Activated CD4-positive, alpha-beta memory T cell treated with anti-CD3 and anti-CD28 coated beads for 36 hours (primary cell): ENCODE measurements at places on chromosomes 12 and 14. TPM values are rescaled to one million over a fixed set of nuclear protein-coding genes. Genes with fewer than 3 reads are reported as not detected.

DNA sequence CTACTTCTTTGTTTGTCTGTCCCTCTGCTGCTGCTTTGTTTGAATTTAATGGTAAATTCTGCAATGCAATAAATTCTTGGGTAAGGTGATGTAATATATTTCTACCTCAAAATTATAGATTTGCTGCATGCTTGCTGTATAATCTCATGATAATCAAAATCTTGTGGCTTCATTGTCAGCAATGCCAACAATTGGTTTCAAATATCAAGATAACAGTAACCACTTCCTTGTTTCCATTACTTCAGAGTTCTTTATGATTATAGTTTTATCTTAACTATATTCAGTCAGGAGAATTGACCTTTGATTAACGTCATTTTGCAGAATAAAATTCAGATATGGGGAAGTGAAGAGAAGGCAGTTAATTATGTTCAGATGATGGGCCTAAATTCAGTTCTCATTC lies 30.2 kb upstream of the RNU6-8 start:
- no peak for DNase-seq

- DNase-seq = peak; percentile 36
Observed at GRCh38 chr12:96047229-96048211, 12.1 kb upstream of the LTA4H start.

RGS6 gene
- total RNA-seq = 0.15 TPM

TSHR gene
- not detected for total RNA-seq

DNA sequence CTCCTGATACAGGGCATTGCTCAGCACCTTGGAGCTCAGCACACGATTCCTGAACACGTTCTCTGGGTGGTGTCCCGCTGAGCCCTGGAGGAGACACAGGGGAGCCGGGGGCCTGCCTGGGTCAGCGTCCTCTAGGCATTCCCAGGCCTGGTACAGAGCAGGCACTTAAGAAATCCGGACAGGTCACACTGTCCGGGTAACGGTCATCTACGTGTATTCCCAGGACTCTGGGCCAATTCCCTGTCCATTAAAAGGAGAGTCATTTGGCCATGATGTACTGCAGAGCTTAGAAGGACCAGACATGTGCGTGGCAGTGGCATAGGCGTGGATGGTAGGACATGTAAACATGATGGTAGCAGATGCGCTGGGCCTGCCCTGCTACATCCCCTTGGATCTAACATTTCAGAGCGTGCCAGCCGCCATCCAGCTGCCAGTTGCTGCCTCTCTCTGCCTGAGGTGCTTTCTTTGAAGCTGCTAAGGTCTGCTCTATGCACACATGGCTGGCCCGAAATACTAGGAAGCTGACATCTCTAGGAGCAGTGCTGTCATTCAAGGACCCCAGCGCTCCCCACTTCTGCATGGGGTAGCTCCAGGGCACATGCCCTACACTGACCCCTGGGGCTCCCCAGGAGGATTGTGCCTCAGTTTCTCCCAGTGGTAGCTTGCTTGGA lies 273.1 kb upstream of the RTL1 start:
- DNase-seq = no peak

GRCh38 chr12:128863957-128864356 lies 10.7 kb downstream of the GLT1D1 start:
- no peak for DNase-seq

GRCh38 chr12:6555018-6555691 lies 687 bp downstream of the IFFO1 start:
- DNase-seq = peak; percentile 33

DNA sequence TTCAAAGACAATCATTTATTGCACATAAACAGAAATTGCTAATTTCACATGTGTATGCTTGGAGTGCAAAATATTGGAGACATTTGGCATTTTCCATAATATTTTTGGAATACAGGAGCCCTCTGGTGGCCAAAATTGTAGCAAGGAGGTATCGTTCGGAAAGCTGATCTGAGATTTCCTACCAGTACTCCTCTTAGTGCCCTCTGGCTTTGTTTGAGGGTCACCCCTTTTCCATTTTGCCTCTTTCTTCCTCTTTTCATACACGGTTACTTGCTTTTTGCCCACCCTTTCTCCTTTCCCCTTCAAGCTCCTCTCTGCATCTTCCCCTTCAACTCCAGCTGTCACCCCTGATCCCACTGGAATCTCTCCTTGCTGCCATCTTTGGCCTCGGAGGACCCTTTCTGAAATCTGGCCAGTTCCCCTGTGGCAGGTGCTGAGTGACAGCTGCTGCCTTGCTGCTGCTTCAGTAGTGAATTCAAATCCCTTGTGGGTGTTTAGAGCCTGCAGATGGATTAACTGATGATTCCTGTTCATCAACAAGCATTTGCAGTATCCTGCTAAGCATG lies 164.6 kb upstream of the PARP11 start:
- no peak for DNase-seq

DNA sequence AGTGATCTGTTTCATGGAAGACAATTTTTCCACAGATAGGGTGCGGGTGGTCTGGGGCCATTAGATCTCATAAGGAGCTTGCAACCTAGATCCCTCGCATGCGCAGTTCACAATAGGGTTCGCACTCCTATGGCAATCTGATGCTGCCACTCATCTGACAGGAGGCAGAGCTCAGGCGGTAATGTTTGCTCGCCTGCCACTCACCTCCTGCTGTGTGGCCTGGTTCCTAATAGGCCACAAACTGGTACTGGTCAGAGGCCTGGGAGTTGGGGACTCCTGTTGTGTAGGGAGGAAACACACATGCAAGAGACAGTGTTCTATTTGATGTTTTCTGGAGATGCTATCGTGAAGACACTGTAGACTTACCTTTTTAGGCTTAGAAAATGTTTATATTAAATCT lies 77.0 kb upstream of the FGD4 start:
- DNase-seq = no peak

GRCh38 chr12:124323771-124324530 lies 29.1 kb downstream of the RFLNA start:
- DNase-seq = no peak

DNA sequence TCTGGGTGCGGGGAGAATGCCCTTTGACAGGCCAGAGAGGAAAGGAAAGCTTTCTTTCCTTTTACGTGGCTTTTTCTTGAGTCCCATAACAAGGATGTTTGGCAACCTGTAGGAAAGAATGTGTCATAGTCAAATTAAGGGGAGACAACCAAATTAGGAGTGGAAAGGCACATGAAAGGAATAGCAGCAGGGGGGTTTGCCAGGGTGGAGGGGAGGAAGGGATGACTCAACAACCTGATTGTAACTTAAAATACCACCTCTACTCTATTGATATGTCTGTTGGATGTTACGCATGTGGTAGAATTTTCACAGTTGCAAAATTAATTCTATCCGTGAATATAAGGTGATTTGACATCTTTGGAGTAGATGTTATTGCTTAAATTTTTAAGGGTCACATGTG lies 28.5 kb upstream of the MYBPC1 start:
- peak; percentile 31 for DNase-seq

DNA sequence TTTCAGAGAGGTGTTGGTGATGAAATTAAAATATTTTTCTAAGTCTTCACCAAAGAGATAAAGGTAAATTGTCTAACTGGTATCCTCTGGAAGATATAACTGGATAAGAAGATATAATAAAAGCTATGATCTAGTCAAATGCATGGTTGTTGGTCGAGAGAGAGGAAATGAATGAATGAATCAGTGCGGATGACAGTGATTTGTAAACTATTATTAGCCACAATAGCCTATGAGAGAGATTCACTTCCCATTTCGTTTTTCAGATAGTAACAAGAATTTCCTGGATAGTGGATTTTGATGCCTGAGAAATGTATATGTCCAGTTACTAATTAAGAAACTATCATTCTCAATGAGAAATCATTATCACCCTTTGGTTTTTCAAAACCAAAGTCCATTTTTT lies 63.1 kb downstream of the HEATR5A start:
- DNase-seq = no peak

DNA sequence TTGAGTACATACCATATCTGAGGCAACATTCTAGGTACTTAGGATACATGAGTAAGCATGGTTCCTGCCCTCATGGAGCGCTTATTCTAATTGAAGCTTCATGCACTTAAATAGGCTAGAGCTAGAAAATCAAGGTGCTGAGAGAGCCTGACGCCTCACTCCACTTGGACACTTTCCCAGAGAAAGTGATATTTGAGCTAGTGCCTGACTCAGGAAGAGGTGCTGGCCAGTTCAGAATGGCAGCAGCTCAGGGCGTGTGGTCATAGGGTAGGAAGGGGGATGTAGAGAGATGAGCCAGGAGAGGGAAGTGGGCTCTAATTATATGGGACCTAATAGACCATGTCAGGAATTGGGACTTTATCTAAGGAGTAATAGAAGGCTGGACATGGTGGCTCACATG lies 33.3 kb downstream of the TULP3 start:
- DNase-seq = no peak

GRCh38 chr12:128250096-128250495 lies 16.9 kb upstream of the TMEM132C start:
- DNase-seq = no peak

GRCh38 chr14:23633160-23633701 lies 2.9 kb upstream of the DHRS2 start:
- no peak for DNase-seq

TSPAN11 gene
- not detected for total RNA-seq

FAM234B gene
- 6.8 TPM for total RNA-seq

GRCh38 chr12:94867066-94867855 lies 136.2 kb downstream of the NDUFA12 start:
- no peak for DNase-seq

GTF2H3 gene
- total RNA-seq = 58.4 TPM

GRCh38 chr12:112188130-112188830 lies 62.9 kb downstream of the TRAFD1 start:
- DNase-seq = no peak

GDF11 gene
- 8.7 TPM for total RNA-seq

ARHGEF40 gene
- 0.33 TPM for total RNA-seq

DIO3 gene
- total RNA-seq = not detected

GRCh38 chr14:68556253-68556652 lies 236.6 kb downstream of the ZFP36L1 start:
- no peak for DNase-seq

CLEC4A gene
- 1.2 TPM for total RNA-seq

DNA sequence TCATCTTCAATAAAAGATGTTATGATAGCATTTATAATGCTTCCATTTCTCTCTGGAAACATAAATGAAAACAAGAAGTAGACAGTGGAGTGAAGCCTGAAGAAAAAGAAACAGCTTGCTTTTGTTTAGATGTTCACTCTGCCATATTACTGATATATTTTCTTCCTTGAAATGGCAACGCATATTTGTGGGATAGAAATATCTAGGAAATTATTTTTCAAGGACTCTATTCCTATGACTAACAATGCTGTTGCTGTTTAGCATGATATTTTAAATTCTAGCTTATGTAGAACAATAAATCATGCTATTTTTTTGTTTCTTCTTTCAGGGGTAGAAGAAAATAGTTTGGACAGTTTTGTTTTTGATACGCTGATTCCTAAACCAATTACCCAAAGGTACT lies 359.0 kb downstream of the NAV3 start:
- DNase-seq = no peak

DNA sequence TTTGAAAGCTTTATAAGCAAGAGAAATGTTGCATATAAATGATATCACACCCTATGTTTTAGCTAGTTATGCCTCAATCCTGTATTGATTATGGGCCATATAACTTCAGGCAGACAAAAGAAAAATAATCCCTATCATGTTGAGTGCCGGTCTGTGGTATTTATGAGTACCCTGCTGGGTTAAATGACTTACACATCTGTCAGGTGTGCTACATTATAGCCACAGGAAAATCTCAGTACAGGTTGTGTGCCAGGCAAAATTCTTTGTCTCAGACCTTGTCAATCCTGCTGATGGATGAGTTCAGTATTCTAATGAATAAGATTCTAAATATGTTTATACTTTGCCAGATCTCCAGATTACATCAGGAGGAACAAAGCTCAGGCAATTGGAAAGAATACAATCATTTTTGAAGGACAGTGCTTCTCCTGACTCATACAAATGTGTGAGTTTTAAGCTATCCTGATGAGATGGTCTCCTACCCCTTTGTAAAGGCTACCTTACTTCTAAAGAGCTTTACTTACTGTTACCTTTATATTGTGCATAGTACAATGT lies 109.8 kb upstream of the FOXG1 start:
- no peak for DNase-seq

- no peak for DNase-seq
Observed at GRCh38 chr14:54603362-54603761, 36.4 kb downstream of the SAMD4A start.

DNA sequence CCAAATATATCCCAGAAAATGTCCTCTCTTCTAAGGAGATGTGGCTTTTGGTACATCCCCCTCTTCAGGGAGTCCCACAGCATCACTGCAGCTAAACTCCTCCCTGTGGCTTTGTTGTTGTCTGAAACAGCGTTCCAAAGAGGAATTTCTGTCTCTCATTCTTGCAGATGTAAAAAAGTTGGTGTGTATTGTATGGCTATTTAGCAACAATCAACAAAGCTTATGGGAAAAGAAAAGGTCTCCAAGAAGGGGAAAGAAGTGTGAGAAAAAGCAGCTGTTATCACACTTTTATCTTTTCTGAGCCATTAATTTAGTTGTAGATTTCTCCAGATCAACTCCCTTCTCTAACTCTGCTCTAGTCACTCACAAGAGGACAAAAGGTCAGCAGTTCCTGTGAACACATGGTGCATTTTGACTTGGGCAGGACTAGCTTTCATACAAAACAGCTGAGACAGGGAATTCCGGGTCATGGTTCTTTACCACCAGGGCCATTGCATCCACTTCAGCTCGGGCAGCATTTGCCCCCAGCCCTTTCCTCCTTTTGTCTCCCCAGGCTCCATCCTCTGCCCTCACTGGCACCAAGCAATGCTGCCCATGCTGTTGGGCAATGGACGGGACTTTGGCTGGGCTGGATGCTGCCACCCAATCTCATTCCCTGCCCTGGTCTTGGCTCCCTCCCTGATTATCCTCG lies 184.7 kb downstream of the TMX1 start:
- no peak for DNase-seq

DNA sequence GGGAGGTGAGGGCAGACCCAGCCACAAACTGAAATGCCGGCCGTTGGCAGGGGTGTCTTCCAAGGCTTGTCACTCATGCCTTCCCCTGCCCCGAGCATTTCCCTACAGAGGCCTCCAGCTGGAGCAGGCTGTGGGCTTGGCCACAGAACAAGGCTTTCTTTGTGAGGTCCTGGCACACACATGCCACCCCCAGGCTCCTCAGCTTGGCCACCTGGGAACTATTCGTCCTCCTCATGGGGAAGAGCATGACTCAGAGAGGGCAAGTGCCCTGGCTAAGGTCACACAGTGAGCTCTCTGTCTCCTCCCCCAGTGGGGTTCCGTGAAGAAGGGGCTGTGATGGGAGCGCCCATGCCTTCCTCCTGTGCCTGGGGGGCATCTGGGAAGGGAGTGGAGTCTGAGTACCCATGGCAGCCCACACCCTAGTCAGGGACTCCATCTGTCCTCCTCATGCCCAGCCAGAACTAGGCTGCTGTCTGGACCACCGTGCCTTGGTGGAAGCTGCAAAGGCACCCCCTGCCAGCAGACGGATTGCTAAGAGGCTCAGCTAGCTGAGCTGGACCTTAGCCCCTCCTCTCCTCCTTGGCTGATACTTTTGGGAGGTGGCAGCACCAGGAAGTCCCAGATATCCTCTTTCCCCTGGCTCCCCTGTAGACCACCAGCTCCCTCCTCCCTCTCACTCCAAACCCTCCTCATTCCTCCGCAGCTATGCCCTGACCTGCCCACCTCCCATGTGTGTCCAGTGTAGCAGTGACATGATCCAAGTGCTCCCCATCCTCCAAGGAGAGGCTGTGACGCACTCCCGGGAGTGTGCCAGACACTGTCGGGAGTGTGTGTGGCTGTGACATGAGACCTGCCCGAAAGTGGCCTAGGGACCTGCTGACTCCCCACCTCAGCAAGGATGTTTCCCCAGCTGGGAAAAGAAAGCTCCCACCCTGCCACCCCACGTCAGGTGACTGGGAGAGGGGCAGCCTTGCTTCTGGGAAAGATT lies 21.4 kb downstream of the ABCB9 start:
- DNase-seq = no peak
